IPS DF 6.9 (cell line): ENCODE measurements at places on chromosomes 12 and 14.

DNA sequence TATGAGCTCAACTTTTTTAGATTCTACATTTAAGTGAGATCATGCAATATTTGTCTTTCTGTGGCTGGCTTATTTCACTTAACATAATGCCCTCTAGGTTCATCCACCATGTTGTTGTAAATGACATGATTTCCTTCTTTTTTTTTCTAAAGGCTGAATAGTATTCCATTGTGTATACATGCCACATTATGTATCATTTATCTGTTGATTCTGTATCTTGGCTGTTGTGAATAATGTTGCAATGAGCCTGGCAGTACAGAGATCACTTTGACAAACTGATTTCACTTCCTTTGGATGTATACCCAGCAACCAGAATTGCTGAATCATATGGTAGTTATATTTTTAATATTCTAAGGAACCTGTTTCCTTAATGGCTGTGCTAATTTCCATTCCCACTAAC is 19.1 kb downstream of the FBXW8 start:
- no peak for DNase-seq

DNA sequence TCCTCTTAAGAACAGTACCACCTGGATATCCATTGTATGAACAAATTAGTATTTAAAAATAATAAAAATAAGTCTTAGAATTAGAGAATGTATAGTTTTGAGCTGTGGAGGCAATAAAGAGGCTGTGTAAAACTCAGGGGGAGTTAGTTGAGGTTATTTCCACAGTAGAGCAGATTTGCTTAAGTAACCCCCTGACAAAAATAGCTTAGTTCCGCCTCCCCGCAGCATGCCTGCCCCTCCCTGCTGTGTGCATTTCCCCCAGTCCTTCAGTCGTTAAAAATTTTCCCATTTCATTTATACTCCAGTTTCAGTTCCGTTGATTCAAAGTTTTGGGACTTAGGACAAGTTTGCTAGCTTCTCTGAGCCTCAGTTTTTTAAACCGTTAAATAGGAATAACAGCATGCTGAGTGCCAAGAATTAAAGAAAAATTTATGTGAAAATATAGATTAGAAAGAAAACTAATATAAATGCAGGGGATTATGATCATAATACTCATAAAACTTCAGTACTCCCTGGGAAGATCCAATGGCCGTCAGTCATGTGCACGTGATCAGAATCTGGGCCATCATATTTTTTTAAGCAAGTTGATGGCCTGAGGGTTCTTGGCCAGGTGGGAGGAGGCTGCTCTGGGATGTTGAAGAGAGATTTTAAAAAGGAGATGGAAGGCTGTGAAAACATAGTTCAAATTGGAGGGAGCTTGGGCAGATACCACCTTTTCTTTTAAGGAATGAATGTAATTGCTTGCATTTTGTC is 14.5 kb upstream of the SLC38A2 start:
- no peak for DNase-seq

- no peak for DNase-seq
These were observed 3.6 kb downstream of the LTBR start for GRCh38 chr12:6387541-6387940.

GRCh38 chr12:19456176-19456575 is 16.9 kb downstream of the AEBP2 start:
- DNase-seq, result no peak

GRCh38 chr12:49345825-49346658 is 646 bp upstream of the DNAJC22 start:
- DNase-seq, result no peak

DNA sequence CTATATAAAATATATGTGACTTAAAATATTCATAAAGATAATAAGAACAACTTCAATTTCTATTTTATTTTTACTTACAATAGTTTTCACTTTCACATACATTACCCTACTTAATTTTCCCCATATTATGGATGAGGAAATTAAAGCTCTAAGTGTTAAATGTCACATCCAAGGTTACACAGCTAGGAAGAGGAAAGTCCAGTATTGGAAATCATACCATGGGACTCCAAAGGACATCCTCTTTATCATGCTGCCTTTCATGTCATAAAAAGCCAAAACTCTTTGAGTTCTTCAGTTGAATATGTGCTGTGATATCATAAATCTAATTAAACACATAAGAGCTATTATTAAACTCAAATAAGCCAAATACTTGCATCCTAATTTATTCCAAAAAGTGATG is 172.4 kb upstream of the GARIN2 start:
- no peak for DNase-seq

DNA sequence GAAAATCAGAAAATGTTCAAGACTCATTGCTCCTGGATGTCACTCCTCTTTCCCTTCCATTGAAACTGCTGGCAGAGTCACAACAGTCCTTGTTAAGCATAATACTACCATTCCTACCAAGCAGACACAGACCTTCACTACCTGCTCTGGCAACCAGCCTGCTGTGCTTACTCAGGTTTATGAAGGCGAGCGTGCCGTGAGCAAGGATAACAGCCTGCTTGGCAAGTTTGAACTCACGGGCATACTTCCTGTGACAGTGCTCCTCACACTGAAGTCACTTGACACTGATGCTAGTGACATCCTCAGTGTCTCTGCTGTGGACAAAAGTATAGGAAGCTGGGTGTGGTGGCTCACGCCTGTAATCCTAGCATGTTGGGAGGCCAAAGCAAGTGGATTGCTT is 15.7 kb upstream of the PHETA1 start:
- DNase-seq, result no peak

DNA sequence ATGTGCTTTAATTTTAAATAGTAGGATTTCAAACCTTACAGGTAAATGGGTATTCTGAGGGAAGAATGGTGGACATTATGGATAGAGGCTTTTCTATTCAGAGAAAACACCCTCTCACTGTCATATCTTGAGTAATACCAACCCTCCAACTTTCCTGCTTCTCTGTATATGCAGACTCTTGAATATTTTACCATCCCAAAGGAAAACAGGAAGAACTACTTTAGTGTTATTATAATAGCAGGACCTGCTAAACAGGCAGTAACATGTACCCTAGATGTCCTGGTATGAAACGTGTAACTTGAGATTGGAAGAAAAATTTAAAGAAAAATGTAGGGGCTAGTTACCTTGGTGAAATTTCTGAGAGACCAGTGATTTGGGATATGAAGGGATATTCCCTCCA is 82.9 kb upstream of the TRHDE start:
- no peak for DNase-seq

DNA sequence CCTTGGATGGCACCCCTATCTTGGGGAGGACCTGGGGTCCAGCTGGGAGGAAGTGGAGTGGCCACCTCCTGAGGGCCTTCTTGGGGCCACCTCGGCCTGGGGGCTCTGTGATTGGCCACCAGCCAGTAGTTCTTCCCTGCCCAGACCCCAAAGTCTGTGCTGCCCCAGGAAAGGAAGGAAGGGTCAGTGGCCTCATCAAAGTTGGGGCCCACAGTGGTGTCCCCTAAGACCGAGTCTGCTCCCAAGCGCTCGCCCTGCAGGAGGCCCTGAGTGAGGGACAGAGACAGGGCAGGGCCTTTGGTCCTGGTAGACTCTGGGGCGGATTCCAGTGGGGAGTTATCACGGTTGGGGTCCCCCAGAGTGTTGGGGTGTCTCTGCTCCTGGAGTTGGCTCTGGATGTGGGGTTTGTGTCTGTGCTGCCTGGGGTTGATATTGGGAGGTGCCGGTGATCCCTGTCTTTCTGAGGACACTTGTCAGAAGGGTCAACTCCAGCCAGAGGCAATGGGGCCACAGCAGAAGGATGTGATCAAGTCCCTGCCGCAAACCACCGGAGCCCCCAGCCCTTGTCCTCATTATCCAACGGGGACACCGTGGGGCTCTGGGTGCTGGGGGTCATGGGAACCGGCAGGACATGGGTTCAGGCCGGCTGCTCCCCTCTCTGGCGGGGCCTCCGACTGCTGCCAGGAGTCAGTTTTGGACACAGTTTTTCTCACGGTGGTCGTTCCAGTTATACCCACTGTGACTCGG is 364.3 kb downstream of the TMEM121 start:
- DNase-seq, result no peak

DNA sequence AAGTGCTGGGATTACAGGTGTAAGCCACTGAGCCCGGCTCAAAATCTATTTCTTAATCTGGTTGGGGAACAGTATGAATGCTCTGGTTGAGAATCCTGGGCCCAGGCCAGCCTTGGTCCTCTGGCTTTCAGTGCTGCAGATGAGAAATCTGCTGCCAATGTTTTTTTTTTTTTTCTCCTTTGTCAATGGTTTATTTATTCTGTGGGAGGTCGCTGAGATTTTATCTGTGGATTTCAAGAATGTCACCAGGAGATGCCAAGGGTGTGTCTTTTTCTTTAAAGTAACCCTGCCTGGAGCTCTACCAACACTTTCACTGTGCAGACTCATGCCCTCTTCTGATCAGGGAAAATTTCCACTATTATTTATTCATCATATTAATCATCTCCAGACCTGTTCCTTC is 3.6 kb downstream of the SLC25A29 start:
- no peak for DNase-seq

DNA sequence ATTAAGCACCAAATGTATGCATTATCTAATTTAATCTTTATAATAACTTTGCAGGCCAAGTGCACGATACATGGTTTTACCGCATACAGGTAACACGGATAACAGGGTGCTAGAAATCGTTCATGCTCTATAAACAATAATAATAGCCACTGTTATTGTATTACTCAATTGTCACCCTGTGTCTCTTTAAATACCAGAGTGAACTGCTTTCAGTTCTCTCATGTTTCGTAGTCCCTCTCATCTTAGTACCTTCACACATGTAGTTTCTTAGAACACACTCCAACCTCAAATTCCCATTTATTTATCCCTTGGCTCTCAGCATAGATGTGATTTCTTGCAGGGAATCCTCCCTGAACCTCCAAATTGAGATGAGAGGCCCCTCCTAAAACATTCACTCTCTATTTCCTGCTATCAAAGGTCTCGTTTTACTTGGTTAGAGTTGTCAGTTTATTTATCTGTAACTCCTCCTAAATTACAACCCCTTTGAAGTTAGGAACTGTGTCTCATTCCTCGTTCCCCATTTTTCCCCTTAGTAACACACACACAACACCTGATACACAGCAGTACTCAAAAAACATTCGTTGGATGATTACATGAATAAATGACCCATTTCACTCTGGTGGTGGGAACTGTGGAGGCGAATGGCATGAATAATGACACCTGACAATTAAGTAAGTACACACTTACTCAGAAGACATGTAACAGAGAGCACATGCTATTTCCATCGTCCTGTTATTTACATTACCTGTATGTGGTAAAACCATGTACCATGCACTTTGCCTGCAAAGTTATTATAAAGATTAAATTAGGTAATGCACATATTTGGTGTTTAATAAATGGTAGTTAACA is 134.6 kb downstream of the BTG1 start:
- DNase-seq, result no peak

DNA sequence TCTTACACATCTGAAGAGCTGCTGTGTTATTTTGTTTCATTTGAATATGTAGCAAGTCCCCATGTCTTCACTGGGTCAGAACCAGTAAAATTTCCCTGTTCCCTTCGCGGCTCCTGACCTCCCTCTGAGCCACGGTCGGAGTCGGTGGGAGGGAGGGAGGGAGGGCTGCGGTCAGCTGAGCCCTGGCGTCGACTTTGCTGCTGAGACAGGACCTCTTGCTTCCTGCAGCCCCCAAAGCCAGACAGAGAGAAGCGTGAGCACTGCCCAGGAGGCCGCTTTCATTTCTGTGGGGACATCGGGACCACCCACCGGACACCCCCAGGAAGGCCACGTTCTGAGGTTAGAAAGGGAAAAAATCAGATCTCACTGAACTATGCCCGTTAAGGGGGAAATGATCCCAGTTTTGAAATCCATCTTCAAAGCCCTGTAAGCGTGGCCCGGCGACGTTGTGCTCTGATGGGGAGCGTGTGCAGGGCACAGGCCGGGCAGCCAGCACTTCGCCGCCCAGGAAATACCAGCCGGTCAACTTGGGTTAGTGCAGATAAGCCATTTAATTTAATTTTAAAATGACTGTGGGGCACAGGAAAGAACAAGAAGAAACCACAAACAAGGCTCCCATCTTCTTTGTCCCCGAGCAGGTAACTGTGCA is 42.1 kb downstream of the NOC4L start:
- DNase-seq, result no peak

DNA sequence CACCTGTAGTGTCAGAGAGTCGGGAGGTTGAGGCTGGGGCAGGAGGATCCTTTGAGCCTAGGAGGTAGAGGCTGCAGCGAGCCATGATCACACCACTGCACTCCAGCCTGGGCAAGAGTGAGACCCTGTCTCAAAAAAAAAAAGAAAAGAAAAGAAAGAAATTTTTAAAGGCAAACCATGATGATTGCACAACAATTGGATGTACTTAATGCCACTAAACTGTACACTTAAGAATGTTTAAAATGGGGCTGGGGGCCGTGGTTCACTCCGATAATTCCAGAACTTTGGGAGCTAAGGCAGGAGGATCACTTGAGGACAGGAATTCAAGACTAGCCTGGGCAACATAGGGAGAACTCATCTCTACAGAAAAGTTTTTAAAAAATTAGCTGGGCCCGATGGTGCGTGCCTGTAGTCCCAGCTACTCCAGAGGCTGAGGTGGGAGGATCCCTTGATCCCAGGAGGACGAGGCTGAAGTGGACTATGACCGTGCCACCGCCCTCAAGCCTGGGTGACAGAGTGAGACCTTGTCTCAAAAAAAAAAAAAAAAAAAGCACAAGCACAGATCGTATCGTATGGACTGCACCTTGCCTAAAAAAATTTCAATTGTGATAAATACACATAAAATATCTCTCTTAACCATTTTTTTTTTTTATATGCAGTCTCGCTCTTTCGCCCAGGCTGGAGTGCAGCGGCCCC is 32.7 kb downstream of the JAG2 start:
- no peak for DNase-seq

GRCh38 chr12:131921866-131922769 is 7.0 kb upstream of the PUS1 start:
- no peak for DNase-seq

DNA sequence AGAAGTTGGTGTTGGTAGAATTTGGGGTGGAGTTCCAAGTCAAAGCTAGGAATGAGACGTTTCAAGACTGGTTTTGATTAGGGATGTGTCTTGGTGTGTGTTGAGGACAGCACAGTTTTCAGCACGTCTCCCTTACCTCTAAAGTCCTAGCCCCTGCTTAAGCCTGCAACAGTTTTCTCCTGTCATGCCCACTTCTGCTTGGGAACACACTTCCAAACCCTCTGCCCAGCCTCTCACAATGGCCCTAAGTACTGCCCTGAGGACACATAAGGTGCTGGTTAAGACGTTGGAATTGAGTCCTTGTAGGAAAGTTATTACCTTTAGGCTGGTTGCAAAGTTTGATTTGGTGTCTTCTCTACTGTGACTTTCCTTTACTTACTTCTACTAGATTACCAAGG is 710 bp upstream of the BMAL2 start:
- DNase-seq, result no peak

DNA sequence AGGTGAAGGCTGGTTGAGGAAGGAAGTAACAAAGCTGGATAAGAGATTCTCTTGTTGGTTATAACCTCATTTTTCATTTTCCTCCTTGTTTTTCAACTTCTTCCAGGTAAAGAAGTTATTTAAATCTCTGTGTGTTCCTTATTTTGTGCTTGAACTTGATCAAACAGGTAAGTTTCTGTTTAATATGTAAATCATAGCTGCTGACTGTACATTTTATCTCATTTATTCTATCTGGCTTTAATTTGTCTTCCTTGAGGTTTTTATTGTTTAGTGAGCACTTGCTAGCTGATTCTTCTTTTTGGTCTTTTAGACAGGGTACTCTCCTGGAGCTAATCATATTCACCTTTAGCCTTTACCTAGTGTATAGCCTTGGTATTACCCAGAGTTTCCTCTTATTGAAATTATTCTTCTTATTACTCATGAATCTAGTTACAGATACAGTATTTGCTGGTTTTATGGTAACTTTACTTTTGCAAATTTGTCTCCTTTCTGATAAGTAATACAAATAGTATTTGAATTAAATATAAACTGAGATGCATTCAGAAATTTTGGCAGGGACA is 42.4 kb downstream of the TXNRD1 start:
- no peak for DNase-seq
